ENCODE measurements at places on chromosomes 1 and 21. TPM values are rescaled to one million over a fixed set of nuclear protein-coding genes. Genes with fewer than 3 reads are reported as not detected.
A peak's percentile ranks its signal among the peaks of the same experiment; 100 is the strongest.

DNA sequence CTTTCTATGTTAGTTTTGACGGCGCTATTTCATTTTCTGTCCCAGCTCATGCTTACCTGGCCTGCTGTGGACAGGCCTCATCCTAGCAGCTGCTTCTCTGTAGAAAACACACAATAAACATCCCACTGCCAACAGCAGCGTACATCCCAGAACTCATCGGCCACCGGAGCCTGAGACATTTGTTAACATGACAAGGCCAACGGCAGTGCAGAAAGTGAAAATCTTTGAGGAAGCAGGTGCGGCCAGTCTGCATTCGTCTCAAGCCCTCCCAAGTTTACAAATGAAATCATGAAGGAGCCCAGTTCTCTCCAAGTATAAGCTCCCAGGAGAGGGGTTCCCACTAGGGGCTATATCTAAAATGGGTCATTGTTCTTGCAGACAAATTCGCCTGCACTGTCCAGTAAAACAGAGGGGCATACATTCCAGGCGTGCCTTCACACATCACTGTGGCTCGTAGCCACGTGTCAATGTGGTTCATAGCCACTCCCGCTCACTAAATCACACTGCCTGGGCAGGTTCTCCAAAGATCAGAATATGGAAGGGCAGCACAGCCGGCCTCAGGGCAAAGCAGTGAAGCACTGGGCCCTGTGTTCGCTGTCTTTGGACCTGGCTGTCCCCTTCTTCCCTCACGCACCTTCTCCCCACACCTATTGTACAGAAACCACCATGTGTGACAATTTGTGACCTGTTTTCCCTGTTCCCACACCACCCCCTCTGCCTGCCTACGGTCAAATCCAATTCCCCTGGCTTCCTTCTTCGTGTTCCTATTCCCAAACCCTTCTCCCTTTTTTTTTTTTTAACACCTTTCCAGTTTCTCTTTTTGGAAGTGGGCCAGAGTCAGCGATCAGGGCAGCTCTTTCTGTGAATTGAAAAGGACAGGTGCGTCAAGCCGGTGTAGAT lies 27.0 kb upstream of the ABCG1 start:
- H3K27me3 ChIP-seq: no peaks in the 10 kb centered on the region
- H3K36me3 ChIP-seq: no peaks in the 10 kb centered on the region
- DNase-seq: peak; percentile 68
- H3K27ac ChIP-seq: no peak overlapping the region
- H3K4me3 ChIP-seq: no peak overlapping the region

GRCh38 chr21:31887391-31887841 lies 14.6 kb downstream of the HUNK start:
- DNase-seq: no peak
- no peaks in the 10 kb centered on the region for H3K4me1 ChIP-seq
- H3K36me3 ChIP-seq: no peaks in the 10 kb centered on the region
- H3K27ac ChIP-seq: no peak overlapping the region
- no peaks in the 10 kb centered on the region for H3K27me3 ChIP-seq

GRCh38 chr1:156012051-156012817 lies 8.5 kb downstream of the SSR2 start:
- H3K36me3 ChIP-seq: peaks cover 65% of the 10 kb centered on the region
- H3K27me3 ChIP-seq: no peaks in the 10 kb centered on the region
- no peak overlapping the region for H3K27ac ChIP-seq
- no peak for DNase-seq
- no peaks in the 10 kb centered on the region for H3K4me1 ChIP-seq

Gene PLCH2
- 106 TPM for total RNA-seq

DNA sequence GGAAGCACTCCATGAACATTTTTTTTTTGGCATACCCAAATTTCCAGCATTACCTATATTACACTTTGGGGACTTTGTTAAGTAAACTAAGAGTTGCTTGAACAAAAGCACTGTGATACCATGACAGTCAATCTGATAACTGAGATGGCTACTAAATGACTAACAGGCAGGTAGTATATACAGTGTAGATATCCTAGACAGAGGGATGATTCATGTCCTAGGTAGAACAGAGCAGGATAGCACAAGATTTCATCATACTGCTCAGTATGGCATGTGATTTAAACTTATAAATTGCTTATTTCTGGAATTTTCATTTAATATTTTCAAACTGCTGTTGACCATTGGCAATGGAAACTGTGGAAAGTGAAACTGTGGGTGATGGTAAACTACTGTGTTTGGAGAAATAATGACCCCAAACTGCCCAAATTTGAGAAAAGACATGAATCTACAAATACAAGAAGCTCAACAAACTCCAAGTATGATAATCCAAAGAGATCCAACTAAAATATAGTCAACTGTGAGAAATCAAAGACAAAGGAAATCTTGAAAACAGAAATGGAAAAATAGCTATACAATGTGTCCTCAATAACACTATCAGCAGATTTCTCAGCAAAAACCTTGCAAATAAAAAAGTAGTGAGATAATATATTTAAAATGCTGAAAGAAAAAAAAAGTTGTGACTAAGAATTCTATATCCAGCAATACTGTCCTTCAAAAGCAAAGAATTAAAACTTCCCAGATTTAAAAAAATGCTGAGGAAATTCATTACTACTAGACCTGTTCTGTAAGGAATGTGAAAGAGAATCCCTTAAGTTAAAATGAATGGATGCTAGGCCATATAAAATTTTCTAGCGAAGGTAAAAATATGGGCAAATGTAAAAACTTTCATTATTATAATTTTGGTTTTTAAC lies 410.4 kb downstream of the DUSP10 start:
- H3K4me3 ChIP-seq: no peak overlapping the region
- no peaks in the 10 kb centered on the region for H3K4me1 ChIP-seq
- DNase-seq: no peak

Gene OR2L2
- total RNA-seq: not detected

GRCh38 chr1:10559386-10559785 lies 84.6 kb downstream of the PEX14 start:
- no peak overlapping the region for H3K4me3 ChIP-seq
- no peak for DNase-seq
- no peaks in the 10 kb centered on the region for H3K27me3 ChIP-seq

- H3K36me3 ChIP-seq: no peaks in the 10 kb centered on the region
- H3K27me3 ChIP-seq: no peaks in the 10 kb centered on the region
- no peak overlapping the region for H3K4me3 ChIP-seq
These were observed 14.8 kb downstream of the LYST start for GRCh38 chr1:235851939-235852338.

DNA sequence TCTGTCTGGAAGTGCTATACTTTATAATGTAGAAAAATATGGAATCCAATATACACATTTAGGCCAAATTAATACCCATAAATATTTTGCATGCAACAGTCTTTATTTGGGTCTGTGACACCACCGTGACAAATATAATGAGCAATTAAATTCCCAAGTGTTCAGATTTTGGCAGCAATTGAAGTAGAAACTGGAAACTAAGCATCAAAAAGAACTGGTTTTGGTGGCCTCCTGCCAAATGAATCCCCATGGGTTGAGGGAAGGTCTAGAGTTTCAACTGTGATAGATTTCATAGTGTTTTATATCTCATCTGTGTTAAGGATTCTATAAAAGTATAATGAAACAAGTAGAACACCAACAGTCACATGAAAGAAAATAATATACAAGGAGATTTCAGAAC lies 88.4 kb downstream of the DPYD start:
- no peak overlapping the region for H3K4me3 ChIP-seq
- H3K4me1 ChIP-seq: no peaks in the 10 kb centered on the region
- no peak for DNase-seq
- H3K27me3 ChIP-seq: no peaks in the 10 kb centered on the region
- no peak overlapping the region for H3K27ac ChIP-seq

DNA sequence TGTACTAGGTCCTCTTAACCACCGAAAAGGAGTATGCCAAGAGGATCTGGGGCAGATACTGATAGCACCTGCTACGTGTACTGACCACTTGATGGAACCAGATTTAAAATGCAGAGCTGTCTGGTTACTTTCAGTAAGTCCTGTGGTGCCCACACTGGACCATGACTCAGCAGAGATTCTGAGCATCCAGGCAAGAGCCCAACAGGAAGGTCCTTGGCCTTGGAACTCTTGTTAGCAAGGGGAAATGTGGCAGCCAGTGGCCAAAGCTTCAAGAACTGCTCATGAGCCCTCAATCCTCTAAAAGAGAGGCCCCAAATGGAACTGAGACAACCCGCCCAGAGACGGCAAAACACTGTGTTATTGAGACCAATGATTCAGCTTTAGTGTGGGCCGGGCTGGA lies 4.2 kb upstream of the GJB5 start:
- no peak overlapping the region for H3K27ac ChIP-seq
- no peaks in the 10 kb centered on the region for H3K27me3 ChIP-seq
- no peaks in the 10 kb centered on the region for H3K36me3 ChIP-seq
- no peaks in the 10 kb centered on the region for H3K4me1 ChIP-seq
- no peak for DNase-seq

Gene FCGR2B
- 12.6 TPM for total RNA-seq

GRCh38 chr1:160163615-160164014 lies 12.2 kb downstream of the ATP1A4 start:
- no peaks in the 10 kb centered on the region for H3K36me3 ChIP-seq
- no peak overlapping the region for H3K4me3 ChIP-seq
- H3K4me1 ChIP-seq: peaks cover 22% of the 10 kb centered on the region
- no peak for DNase-seq
- peaks cover 4% of the 10 kb centered on the region for H3K27me3 ChIP-seq

DNA sequence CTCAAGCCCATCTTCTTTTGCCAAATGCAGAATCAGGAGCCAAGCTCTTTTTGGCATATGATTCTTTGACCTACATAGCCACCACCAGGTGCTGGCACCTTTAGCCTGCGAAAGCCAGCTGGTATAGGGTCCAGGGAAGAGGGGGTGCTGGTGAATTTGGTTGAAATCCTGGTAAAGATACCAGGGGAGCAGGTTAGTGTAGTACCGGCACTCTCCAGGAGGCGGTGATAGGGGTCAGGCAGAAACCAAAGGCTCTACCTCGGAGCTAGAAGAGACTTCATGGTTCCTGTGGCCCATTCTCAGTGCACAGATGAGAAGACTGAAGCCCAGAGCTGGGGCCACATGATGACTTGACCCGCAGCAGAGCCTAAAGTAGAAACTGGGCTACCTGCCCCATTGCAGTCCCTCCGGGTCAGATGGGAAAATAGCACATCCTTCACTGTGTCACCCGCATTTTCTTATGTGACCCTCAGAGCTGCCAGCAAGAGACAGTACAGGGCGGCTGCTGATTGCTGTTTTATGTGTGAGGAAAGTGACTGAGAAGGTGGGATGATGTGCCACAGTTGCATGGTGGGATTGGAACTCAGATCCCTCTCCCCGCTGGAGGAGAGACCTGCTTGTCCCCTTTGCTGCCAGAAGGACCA lies 36.0 kb upstream of the IL19 start:
- no peak overlapping the region for H3K4me3 ChIP-seq
- H3K4me1 ChIP-seq: peaks cover 66% of the 10 kb centered on the region
- H3K27ac ChIP-seq: no peak overlapping the region
- H3K27me3 ChIP-seq: no peaks in the 10 kb centered on the region
- peaks cover 35% of the 10 kb centered on the region for H3K36me3 ChIP-seq
- peak; percentile 74 for DNase-seq

Gene FCGR3A
- 557 TPM for total RNA-seq

GRCh38 chr1:152514715-152515433 lies 592 bp downstream of the CRCT1 start:
- no peak overlapping the region for H3K27ac ChIP-seq
- H3K27me3 ChIP-seq: peaks cover 18% of the 10 kb centered on the region
- H3K36me3 ChIP-seq: no peaks in the 10 kb centered on the region
- DNase-seq: no peak

- H3K27ac ChIP-seq: no peak overlapping the region
- no peak for DNase-seq
- no peak overlapping the region for H3K4me3 ChIP-seq
- H3K4me1 ChIP-seq: no peaks in the 10 kb centered on the region
These were observed 59.7 kb downstream of the ERICH3 start for GRCh38 chr1:74613894-74614293.

All from natural killer cell (primary cell).